Hepatic stellate cell (primary cell): ENCODE measurements at places on chromosomes 7 and 10.

- no peak for DNase-seq
These were observed 43.7 kb downstream of the JAZF1 start for GRCh38 chr7:28136885-28137284.

- no peak for DNase-seq
These were observed 10.8 kb upstream of the PON1 start for GRCh38 chr7:95335093-95335492.

DNA sequence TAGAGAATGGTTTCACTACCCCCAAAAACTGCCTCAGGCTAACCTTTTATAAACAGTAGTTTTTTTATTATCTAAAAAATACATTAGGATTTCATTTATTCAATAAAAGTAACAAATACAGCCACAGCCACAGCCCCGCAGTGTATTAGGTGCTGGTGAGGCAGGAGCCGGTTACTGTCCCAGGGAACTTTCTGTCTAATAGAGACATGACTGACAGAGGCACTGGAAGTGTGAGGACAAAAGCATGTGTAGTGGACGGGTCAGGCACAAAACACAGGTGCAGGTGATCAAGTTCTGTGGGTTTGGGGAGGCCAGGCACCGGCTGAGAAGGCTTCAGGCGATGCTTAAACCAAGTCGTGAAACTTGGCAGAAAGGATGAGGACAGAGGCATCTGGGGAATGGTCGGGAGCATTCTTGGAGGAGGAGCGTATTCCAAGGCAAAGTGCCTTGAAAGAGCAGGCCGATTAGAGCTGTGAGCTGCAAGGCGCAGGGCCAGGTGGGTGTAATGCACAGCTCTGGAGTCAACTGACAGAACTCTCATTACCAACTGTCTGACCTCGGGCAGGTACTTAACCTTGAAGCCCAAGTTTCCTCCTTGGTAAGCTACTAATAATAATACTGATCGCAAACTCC, 138.2 kb downstream of the USP6NL start:
- DNase-seq: no peak

DNA sequence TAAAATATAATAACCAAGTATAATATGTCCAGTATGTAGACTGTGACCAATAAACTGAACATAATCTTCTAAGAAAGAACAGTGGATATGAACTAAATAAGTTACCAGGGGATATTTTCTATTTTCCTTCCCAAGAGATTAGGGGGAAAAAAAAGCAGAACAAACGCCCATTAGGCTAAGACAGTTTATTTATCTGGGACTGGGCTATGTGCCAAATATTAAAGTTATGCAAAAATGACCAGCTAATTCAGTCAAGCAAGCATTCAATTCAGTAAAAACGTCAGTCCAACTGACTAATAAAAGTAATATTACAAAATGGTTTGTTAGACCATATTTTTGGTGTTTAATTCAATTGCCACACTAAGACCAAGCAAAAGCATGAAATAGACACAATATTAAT, 122.2 kb downstream of the TSPAN12 start:
- no peak for DNase-seq

- DNase-seq: no peak
These were observed 110.1 kb upstream of the GPR26 start for GRCh38 chr10:123556049-123556448.

- DNase-seq: no peak
These were observed 46.8 kb downstream of the PRKAR2B start for GRCh38 chr7:107091306-107091705.

- DNase-seq: peak; percentile 67
These were observed 235.0 kb upstream of the PLPP4 start for GRCh38 chr10:120221873-120222485.

DNA sequence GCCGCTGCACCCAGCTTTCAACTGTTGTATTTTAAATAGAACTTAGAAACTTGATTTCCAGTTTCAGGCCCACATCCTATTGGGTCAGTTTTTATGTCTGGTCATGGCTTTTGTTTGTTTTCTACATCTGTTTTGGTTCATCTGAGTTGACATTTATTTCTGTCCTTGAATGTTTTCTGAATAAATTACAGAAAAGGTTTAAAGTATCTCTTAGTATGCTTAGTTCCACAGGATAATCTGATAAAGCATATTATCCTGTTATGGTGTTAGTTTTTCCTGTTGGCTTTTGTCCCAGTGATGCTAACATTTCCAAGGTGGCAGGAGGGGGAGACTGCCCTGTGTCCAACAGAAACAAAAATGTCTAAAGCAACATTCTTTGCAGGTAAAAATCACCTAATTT, 733.2 kb downstream of the INHBA start:
- DNase-seq: no peak

DNA sequence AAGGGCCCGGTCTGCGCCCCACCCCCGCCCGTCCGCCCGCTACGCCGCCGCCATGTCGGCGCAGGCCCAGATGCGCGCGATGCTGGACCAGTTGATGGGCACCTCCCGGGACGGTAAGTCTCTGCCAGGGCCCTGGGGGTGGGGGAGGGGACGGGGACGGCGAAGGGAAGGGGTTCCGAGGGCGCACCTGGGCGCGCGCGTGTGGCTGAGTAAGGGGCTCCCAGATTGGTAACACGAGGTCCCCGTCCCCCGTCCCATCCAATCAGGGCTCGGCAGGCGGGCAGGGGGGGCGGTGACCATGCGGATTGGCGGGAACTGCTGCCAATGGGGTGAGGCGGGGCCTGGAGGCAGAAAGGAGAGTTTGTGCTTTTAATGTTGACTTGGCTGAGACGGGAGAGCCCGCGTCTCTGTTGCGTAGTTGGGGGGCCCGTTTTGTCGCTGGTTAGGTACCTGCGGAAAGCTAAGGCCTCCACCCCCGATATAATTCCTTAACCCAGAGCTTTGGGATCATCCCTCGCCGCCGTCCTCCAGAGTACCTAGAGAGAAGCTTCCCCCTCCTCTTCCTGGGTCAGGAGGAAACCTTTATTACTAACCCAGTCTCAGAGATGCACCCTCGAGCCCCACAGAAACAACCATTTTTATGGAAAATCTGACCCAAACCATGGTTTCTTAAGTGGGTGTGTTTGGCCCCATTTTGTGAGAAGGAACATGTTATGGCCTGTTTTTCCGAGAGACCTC, 685 bp downstream of the LUC7L2 start:
- peak; percentile 97 for DNase-seq

DNA sequence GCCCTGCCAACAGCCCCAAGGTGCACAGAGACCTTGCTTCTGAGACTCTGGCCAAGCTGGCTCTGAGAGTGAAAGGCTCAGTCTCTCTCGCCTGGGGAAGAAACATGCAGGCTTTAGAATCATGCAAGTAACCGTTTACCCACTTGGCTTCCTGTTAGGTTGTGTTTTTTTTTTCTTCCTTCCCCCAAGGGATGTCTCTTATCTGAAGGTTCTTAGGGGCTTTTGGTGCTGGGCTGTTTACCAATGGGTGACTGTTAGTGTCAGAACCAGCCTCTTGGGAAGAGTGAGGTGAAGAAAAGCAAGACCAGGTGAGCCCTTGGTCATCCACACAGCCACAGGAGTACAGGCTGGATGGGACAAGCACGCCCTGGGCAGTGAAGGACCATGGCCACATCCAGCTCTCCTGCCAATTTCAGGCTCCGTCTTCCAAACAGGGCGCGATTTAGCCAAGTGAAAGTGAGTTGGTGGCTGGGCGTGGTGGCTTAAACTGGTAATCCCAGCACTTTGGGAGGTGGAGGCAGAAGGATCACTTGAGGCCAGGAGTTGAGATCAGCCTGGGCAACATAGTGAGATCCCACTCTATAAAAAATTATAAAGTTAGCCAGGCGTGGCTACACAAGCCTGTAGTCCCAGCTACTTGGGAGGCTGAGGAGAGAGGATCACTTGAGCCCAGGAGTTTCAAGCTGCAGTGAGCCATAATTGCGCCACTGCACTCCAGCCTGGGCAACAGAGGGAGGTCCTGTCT, 76.3 kb upstream of the CUX1 start:
- DNase-seq: no peak

DNA sequence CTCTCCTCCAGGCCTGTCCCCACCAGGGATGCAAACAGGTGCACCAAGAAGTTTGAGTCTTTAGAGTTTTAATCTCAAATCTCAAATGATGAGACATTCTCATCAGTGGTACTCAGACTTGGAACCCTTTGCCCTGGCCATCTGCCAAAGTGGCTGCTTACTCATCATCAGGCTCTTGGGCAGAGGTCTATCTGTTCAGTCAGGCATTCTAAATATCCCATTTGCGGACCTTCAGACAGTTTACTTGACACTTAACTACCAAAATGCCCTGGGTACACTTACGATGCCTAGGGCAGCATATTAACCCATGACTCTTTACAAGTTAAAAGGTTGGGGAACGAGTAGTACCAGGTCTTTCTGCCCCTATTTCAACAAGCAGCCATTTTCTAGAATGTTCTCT, 61.2 kb upstream of the YAE1 start:
- DNase-seq: no peak

- DNase-seq: no peak
These were observed 47.7 kb upstream of the ATP6V0A4 start for GRCh38 chr7:138845711-138846110.

DNA sequence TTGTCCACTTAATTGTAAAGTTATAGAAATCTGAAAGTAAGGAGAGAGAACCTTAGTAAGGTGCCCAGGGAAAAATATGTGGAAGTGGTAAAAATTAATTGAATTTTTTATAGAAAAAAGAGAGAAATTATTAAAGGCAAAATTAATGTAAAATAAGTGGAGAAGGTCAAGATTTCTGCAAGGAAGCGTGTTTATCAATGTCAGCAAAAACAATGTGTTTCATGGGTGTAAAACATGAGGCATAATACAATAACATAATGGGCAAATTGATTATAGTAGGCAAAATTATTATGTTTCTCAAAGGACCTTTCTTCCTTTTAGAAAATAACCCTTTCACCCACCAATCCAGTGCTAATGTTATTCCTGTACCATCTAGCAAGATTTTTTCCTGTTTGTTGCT, 1520.1 kb downstream of the REEP3 start:
- DNase-seq: no peak

DNA sequence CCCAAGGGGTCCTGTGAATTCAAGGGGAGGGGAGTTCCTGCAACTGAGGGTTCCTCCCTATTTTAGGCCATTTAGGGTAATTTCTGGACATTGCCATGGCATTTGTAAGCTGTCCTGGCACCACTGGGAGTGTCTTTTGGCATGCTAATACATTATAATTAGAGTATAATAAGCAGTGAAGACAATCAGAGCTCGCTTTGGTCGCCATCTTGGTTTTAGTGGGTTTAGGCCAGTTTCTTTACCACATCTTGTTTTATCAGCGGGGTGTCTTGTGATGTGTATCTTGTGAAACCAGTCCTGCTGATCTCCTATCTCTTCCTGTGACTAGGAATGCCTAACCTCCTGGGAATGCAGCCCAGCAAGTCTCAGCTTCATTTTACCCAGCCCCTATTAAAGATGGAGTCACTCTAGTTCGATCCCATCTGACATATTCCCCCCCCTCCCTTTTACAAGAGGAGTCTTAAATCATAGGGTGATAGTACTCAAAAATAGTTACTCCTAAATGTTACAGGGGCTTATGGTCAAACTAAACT, 43.2 kb downstream of the SVOPL start:
- DNase-seq: no peak

- DNase-seq: no peak
These were observed 228.9 kb downstream of the AGMO start for GRCh38 chr7:15332956-15333355.

- peak; percentile 59 for DNase-seq
These were observed 38.1 kb downstream of the FAM107B start for GRCh38 chr10:14736600-14737081.

- no peak for DNase-seq
These were observed 7.5 kb downstream of the CPA1 start for GRCh38 chr7:130387628-130388403.

DNA sequence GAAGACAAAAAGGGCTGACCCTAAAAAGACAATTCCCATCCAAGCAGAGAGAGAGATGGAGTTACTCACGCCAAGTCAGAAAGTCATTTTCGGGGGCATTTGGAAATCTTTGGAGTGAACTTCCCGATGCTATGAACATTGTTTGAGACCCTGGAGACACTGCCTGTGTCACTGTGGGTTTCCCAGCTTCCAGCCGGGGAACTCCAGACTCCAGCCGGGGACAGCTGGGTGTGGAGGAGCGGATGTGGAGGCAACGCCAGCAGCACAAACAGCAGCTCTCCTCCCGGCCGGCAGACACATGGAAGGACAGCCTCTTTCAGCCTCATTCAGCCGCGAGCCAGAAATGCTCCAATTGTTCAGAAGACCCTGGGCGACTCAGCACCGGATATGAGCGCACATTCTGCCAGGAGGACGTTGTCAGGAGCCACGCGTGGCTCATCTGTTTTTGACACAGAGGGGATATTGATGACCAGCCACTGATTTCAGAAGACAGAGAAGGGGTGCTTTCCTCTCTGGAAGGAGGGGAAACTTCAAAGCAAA, 97.6 kb downstream of the PRPF18 start:
- DNase-seq: peak; percentile 78

DNA sequence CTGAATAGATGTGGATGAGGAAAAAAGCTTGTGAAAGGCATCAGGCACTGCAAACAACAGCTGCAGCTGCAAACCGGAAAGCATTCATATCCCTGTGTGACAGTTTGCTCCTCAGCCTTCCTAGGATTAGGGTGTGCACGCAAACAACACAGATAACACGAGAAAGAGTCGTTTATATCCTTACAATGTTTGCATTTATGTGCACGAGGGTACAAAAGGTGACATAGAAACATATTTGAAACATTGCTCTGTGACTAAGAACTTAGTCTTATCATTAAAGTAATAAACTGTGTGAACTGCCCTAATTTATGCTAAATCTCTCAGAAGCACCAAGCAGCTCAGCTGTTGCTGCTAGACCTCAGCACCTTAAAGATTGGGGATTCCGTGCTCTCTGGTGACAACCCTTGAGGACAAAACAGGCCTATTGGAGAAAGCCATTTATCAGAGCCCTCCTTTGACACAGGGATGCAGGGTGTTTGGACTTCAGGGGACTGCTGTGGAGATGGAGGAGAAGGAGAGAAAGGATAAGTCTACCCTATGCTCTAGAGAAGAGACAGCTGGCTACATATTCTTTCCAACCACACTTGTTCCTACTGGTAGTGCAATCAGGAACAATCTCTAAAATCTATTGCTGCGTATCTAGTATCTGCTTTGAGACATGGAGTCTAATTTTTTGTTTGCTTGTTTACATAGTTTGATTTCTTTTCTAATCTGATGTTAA, 176.2 kb downstream of the GNAT3 start:
- no peak for DNase-seq

- DNase-seq: peak; percentile 93
These were observed 29.8 kb upstream of the GNA12 start for GRCh38 chr7:2873686-2874551.
